GM23248 (cell line): ENCODE measurements at places on chromosomes 1 and 21. TPM values are rescaled to one million over a fixed set of nuclear protein-coding genes. Genes with fewer than 3 reads are reported as not detected.

PALMD gene
- 0.11 TPM in 1 of 2 replicates, not detected in the other for total RNA-seq

MLLT11 gene
- 1.9 and 3.7 TPM in 2 replicates for total RNA-seq

PRDM16 gene
- total RNA-seq = not detected in 2 replicates

MSTO1 gene
- 16.0 and 46.7 TPM in 2 replicates for total RNA-seq

SYT2 gene
- not detected in 2 replicates for total RNA-seq

KCNQ4 gene
- total RNA-seq = not detected in 2 replicates

DNA sequence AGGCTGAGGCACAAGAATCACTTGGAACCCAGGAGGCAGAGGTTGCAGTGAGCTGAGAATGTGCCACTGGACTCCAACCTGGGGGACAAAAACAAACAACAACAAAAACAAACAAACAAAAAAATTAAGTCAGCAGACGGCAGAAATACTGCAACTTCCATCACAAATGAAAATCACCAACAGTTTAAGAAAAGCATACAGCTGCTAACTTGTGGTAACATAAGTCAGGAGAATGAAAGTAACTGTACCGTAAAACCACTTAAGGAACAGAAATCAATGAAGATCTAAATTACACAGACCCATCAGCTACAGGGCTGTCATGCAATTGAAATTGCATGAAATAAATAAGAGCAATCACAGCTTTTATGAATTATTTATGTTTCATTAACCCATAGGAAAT, 25.0 kb downstream of the MCOLN2 start:
- DNase-seq = no peak
- no peak overlapping the region for H3K4me3 ChIP-seq
- H3K36me3 ChIP-seq = no peaks in the 10 kb centered on the region
- no peaks in the 10 kb centered on the region for H3K4me1 ChIP-seq
- no peak overlapping the region for H3K27ac ChIP-seq
- no peaks in the 10 kb centered on the region for H3K27me3 ChIP-seq

GRCh38 chr1:69919922-69920273, 285.5 kb downstream of the LRRC40 start:
- H3K4me1 ChIP-seq = peaks cover 9% of the 10 kb centered on the region
- H3K36me3 ChIP-seq = no peaks in the 10 kb centered on the region
- H3K27me3 ChIP-seq = no peaks in the 10 kb centered on the region
- no peak for DNase-seq
- H3K27ac ChIP-seq = no peak overlapping the region
- no peak overlapping the region for H3K4me3 ChIP-seq

DNA sequence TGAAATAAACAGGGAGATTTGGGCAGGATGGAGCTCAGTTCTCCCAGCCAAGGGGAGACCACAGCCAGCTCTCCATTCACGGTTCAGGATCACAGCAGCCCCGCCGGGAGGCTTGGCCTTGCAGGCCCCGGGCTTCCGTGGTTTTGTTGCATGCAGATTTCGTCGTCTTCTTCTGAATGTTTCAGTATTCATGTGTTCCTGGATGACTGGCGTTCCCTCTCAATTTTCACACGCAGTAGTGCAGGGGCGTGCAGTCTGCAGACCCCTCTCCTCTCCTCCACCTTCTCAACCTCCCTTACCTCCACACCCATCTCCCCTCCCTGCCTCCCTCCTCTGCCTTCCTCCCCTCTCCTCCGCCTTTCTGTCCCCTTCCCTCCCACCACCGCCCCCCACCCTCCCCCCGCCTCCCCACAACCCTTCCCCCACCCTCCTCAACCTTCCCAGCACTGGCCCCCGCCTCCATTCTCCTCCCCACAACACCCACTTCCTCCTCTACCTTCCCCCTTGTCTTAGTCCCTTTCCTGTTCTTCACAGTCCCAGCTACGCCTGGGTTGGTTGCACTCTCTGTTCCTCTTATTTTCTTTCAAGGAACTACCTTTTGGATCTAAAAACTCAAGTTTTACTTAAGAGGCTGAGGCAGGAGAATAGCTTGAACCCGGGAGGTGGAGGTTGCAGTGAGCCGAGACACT, 8.4 kb upstream of the SLC19A1 start:
- no peaks in the 10 kb centered on the region for H3K27me3 ChIP-seq
- DNase-seq = no peak
- no peaks in the 10 kb centered on the region for H3K36me3 ChIP-seq
- no peak overlapping the region for H3K27ac ChIP-seq
- H3K4me3 ChIP-seq = no peak overlapping the region

- no peak overlapping the region for H3K4me3 ChIP-seq
- no peak overlapping the region for H3K27ac ChIP-seq
- H3K36me3 ChIP-seq = no peaks in the 10 kb centered on the region
- no peaks in the 10 kb centered on the region for H3K4me1 ChIP-seq
Measured at GRCh38 chr1:86466109-86466844, 2.5 kb upstream of the CLCA1 start.

- DNase-seq = peak; percentile 61
- H3K4me3 ChIP-seq = no peak overlapping the region
- peaks cover 20% of the 10 kb centered on the region; the same call in 1 of the 2 replicates for H3K36me3 ChIP-seq
- H3K4me1 ChIP-seq = peaks cover 44% of the 10 kb centered on the region
- H3K27me3 ChIP-seq = no peaks in the 10 kb centered on the region
- peak overlapping the region; percentile 82 for H3K27ac ChIP-seq
Measured at GRCh38 chr1:236021424-236022135, 43.3 kb downstream of the NID1 start.

DNA sequence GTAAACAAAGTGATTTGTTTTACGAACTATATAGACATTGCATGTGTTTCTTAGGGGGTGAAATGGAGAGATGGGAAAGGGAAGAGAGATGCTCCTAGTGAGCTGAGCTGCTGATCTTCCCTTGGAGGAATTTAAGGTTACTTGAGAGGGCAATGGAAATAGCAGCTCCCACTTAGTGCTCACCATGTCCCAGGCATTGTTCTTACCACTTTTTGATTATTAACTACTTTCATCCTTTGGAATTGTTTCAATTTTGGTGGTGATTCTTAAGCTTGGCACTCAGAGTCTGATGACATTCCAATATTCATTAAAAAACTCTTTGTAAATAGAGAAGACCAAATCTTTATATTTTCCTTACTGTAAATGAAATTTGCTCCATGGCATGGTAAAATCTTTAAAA, 124.9 kb downstream of the ITSN1 start:
- peak; percentile 63 for DNase-seq
- H3K4me3 ChIP-seq = peak overlapping the region; percentile 1; the same call in 1 of the 2 replicates
- no peaks in the 10 kb centered on the region for H3K27me3 ChIP-seq
- H3K36me3 ChIP-seq = peaks cover 22% of the 10 kb centered on the region
- peak overlapping the region; percentile 46 for H3K27ac ChIP-seq

DNA sequence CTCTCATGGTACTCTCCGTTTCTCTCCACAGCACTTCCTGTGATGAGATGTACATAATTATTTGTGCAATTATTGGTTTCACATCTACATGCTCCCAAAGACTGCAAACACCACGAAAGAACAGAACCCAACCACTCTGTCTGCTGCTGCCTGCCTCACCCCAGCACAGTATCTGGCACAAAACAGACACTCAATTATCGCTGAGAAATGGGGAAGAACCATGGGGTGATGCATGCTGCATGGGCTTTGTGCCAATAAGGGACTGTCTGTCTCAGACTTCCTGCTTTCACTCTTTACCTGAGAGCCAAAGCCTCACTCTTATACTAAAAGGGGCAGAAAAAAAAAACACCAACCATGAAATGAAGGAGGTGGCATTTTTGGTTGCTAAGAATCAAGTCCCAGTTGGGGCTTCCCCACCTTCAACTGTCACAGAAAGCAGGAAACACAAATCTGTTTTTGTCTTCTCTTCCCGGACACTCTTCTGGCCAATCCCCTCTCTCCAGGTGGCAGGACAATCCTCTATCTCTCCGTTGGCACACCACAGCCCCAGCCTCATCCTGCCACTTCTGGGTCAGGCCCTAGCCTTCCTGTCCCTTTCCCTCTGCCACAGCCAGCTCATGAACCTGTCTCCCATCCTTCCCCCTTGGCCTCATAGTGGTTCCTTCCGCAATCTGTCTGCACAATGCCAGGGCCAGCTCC, 82.0 kb downstream of the TGFBR3 start:
- peaks cover 41% of the 10 kb centered on the region for H3K4me1 ChIP-seq
- no peaks in the 10 kb centered on the region for H3K27me3 ChIP-seq
- no peaks in the 10 kb centered on the region for H3K36me3 ChIP-seq
- DNase-seq = peak; percentile 40
- H3K27ac ChIP-seq = no peak overlapping the region

GRCh38 chr1:162133566-162133965, 64.1 kb downstream of the NOS1AP start:
- no peaks in the 10 kb centered on the region for H3K36me3 ChIP-seq
- peaks cover 25% of the 10 kb centered on the region for H3K4me1 ChIP-seq
- no peaks in the 10 kb centered on the region for H3K27me3 ChIP-seq
- H3K4me3 ChIP-seq = no peak overlapping the region
- no peak for DNase-seq
- no peak overlapping the region for H3K27ac ChIP-seq

GRCh38 chr1:54937469-54937868, 43.0 kb upstream of the TMEM61 start:
- peaks cover 42% of the 10 kb centered on the region for H3K4me1 ChIP-seq
- no peak overlapping the region for H3K4me3 ChIP-seq
- peak; percentile 38 for DNase-seq
- no peak overlapping the region for H3K27ac ChIP-seq

DNA sequence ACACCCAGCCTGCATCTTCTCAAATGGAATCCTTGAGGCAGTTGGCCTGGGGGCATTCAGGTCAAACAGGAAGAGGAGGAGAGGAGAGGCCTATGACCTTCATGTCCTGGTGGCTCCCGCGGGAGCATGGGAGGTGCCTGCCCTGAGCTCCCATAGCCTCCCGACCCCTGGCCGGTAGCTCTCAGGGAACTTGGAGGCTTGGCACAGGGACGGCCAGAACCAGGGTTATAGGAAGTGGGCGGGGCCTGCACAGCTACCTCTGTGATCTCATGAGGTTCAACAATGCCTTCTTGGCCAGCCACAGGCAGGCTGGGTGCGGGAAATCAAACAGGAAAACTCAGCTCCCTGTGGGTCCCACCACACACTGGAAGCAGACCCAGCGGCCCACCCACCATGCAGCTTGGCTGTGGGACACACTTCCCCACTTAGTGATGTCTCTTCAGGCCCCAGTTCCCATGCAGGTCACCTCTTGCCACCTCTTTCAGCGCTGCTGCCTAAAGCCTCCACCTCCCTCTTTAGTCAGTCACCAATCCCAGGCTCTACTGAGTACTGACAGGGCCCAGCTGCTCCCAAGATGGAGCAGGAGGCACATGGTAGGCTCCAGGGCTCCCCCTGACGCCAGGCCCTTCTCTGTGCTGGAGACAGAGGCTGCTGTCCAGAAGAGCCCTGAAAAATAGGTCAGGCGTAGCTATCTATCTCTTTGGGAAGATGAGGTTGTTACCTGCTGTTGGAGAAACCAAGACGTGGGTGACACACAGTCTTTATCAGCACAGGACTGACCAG, at the start of gene SLFNL1:
Gene SLFNL1, minus strand, starts transcription at position 200 of the 783 bp plus-strand sequence. CDS start 1,065 bp downstream, outside the sequence.
- H3K4me3 ChIP-seq = no peak within 1 kb of the TSS
- DNase-seq = no peak
- H3K27ac ChIP-seq = no peak within 1 kb of the TSS
- H3K4me1 ChIP-seq = no peaks in the 10 kb centered on the region

GRCh38 chr1:39969531-39970270, 14.8 kb downstream of the MFSD2A start:
- no peaks in the 10 kb centered on the region for H3K27me3 ChIP-seq
- H3K4me3 ChIP-seq = no peak overlapping the region
- no peaks in the 10 kb centered on the region for H3K4me1 ChIP-seq
- DNase-seq = no peak
- H3K27ac ChIP-seq = no peak overlapping the region
- no peaks in the 10 kb centered on the region for H3K36me3 ChIP-seq

DNA sequence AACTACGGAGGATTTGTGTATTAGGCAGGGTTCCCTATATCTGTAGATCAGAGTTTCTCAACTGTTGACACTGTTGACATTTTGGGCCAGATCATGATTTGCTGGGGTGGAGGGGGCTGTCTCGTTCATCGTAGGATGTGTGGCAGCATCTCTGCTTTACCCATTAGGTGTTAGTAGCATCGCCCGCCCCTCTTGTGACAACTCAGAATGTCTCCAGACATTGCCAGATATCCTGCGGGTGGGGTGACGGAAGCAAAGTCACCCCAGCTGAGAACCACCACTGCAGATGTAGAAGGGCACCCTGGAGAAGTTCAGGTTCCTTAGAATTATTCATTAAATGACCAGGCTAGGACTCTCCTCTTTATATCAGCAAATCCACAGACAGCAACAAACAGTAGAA, 125.9 kb downstream of the CLIC6 start:
- H3K36me3 ChIP-seq = peaks cover 61% of the 10 kb centered on the region
- H3K27ac ChIP-seq = peak overlapping the region; percentile 97
- H3K4me1 ChIP-seq = peaks cover 39% of the 10 kb centered on the region
- no peak overlapping the region for H3K4me3 ChIP-seq
- H3K27me3 ChIP-seq = no peaks in the 10 kb centered on the region

GRCh38 chr1:20149601-20150325, 10.6 kb downstream of the PLA2G2F start:
- peaks cover 10% of the 10 kb centered on the region for H3K4me1 ChIP-seq
- H3K36me3 ChIP-seq = no peaks in the 10 kb centered on the region
- no peak for DNase-seq
- H3K27me3 ChIP-seq = no peaks in the 10 kb centered on the region

DNA sequence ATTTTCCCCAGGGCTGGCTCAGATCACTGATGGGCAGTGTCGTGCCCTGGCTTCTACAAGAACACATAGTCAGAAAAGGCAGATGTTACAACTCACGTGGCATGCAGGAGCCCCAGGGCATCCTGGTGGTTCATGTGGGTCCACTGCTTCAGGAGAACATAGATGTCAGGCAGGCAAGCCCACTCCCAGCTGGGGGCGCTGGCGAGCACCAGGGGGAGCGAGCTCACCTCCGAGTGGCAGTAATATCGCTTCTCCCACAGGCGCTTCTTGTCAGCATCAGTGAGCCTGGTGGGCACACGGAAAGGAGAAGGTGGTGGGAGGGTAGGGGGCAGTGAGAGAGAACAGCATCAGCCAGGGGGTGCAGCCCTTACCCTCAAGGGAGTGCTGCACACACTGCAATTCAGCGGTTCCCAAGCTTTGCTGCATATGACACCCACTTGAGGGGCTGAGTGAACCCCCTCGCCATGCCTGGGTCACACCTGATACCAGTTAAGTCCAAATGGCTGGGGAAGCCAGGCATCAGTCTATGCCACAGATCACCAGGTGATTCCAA, 34.3 kb upstream of the PPP1R15B start:
- H3K27ac ChIP-seq = no peak overlapping the region
- H3K4me1 ChIP-seq = no peaks in the 10 kb centered on the region
- peak; percentile 59 for DNase-seq
- H3K4me3 ChIP-seq = no peak overlapping the region
- H3K36me3 ChIP-seq = no peaks in the 10 kb centered on the region

GRCh38 chr1:43881415-43881814, 52.2 kb upstream of the ARTN start:
- DNase-seq = no peak
- H3K27ac ChIP-seq = no peak overlapping the region
- H3K36me3 ChIP-seq = no peaks in the 10 kb centered on the region
- H3K4me3 ChIP-seq = no peak overlapping the region
- H3K4me1 ChIP-seq = peaks cover 22% of the 10 kb centered on the region
- no peaks in the 10 kb centered on the region for H3K27me3 ChIP-seq

- no peaks in the 10 kb centered on the region for H3K4me1 ChIP-seq
- no peaks in the 10 kb centered on the region for H3K36me3 ChIP-seq
- no peak overlapping the region for H3K27ac ChIP-seq
- DNase-seq = no peak
- H3K4me3 ChIP-seq = no peak overlapping the region
Measured at GRCh38 chr1:1939296-1940122, 20.4 kb upstream of the TMEM52 start.
